ENCODE measurements at places on chromosomes 7 and 10. TPM values are rescaled to one million over a fixed set of nuclear protein-coding genes. Genes with fewer than 3 reads are reported as not detected.

Gene PIP
- polyA plus RNA-seq, result not detected

Gene CLIP2
- 18.5 TPM for polyA plus RNA-seq

Gene CYP3A4
- 0.22 TPM for polyA plus RNA-seq

Gene INSYN2A
- polyA plus RNA-seq, result 1.1 TPM

Gene BAMBI
- 2.3 TPM for polyA plus RNA-seq

Gene UPK3BL2
- polyA plus RNA-seq, result 13.4 TPM

Gene BUD23
- 83.7 TPM for polyA plus RNA-seq

Gene OPN1SW
- polyA plus RNA-seq, result 2.0 TPM

Gene GSAP
- polyA plus RNA-seq, result 5.6 TPM

Gene HOXA3
- 14.3 TPM for polyA plus RNA-seq

Gene SPOCK2
- polyA plus RNA-seq, result 3.4 TPM

Gene EGR2
- polyA plus RNA-seq, result 2.5 TPM

Gene TUBB8
- polyA plus RNA-seq, result not detected

Gene NEBL
- polyA plus RNA-seq, result 0.96 TPM

Gene ASZ1
- not detected for polyA plus RNA-seq

Gene SEMA3D
- polyA plus RNA-seq, result 11.0 TPM

Gene HOXA6
- 8.7 TPM for polyA plus RNA-seq

Gene CASP2
- 20.3 TPM for polyA plus RNA-seq

Gene IGF2BP3
- 27.8 TPM for polyA plus RNA-seq

Gene HMX3
- not detected for polyA plus RNA-seq

Gene AQP1
- polyA plus RNA-seq, result 91.6 TPM

Gene ATOH7
- polyA plus RNA-seq, result 0.15 TPM

Gene PMPCB
- 59.3 TPM for polyA plus RNA-seq

Gene TRIM74
- 1.5 TPM for polyA plus RNA-seq

Gene PLEKHS1
- polyA plus RNA-seq, result 0.05 TPM

Gene PLPP4
- 0.10 TPM for polyA plus RNA-seq

Gene HMX2
- polyA plus RNA-seq, result not detected

Gene SORCS1
- polyA plus RNA-seq, result 5.1 TPM

Gene ZCWPW1
- 5.9 TPM for polyA plus RNA-seq

Gene SPDYE9
- polyA plus RNA-seq, result 0.20 TPM

Gene NME8
- not detected for polyA plus RNA-seq

Gene MUC3A
- 0.10 TPM for polyA plus RNA-seq

Gene HOXA11
- 1.2 TPM for polyA plus RNA-seq

Gene MLXIPL
- polyA plus RNA-seq, result 0.10 TPM

Gene JCAD
- polyA plus RNA-seq, result 24.7 TPM

Gene FBXO24
- 1.0 TPM for polyA plus RNA-seq

Gene PLXNA4
- polyA plus RNA-seq, result 4.9 TPM

Gene TACC2
- polyA plus RNA-seq, result 122 TPM

Gene DLX6
- polyA plus RNA-seq, result 0.14 TPM

Gene HEPACAM2
- not detected for polyA plus RNA-seq

Gene AGBL3
- polyA plus RNA-seq, result 4.9 TPM

Gene ARHGAP12
- 24.3 TPM for polyA plus RNA-seq

Gene IDI2
- polyA plus RNA-seq, result 0.14 TPM

Gene KCNH2
- polyA plus RNA-seq, result 24.5 TPM

Gene NXPH1
- not detected for polyA plus RNA-seq

Gene DRGX
- not detected for polyA plus RNA-seq

Gene WNT8B
- 0.10 TPM for polyA plus RNA-seq

Gene CYP3A7
- polyA plus RNA-seq, result 0.24 TPM

Gene SPDYE1
- 1.6 TPM for polyA plus RNA-seq

Gene CHST15
- polyA plus RNA-seq, result 13.9 TPM

Gene ZPBP
- polyA plus RNA-seq, result not detected
